Large intestine (tissue), 12 donors: ENCODE measurements at places on chromosomes 3 and 15. TPM values are rescaled to one million over a fixed set of nuclear protein-coding genes. Genes with fewer than 3 reads are reported as not detected.
A peak's percentile ranks its signal among the peaks of the same experiment; 100 is the strongest.

DNA sequence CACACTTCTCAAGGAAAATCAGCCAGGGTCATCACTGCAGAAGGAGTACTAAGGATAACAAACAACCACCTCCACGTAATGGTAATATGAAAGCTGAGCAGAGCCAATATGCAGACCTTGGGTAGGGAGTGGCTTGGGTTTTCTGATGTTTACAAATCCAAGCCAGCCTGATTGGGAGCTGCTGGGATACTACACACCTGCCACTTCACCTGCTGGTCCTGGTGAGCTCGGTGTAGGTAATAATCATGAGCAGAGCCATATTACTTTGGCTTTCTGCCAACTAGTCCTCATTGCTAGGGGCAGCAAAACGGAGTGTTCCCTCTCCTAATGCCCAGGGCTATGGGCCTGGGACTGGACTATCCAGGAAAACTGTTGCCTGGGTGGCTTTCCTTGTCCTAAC lies 433.5 kb upstream of the PPP2R3A start:
- peak; percentile 87 for DNase-seq

DNA sequence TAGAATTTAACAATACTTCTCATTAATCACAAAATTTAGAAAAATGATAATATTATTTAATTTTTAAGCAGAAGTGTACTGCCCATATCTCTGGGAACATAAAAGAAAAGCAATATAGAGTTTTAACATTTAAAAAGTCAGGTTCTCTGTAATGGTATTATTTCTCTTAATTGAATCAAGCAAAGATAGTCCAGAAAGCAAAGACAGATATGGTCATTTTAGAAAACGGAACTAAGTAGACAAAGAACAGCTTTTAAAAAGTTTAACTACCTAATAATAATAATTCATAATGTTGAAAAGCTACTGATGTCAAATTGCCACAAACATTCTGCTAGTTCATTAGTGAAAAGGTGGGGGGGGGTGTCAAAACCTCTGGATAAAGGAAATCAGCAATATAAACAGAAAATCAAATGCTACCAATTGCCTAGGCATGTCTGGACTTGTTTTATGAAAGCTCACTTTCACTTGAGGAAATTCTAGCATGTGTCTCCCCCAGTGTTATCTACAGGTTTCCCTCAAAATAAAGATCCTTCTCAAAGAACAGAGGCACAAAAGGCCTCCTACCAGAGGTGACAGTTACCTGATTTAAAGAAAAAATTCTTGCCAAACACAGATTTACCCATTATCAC lies 1.7 kb downstream of the ZMAT3 start:
- DNase-seq, result no peak

DNA sequence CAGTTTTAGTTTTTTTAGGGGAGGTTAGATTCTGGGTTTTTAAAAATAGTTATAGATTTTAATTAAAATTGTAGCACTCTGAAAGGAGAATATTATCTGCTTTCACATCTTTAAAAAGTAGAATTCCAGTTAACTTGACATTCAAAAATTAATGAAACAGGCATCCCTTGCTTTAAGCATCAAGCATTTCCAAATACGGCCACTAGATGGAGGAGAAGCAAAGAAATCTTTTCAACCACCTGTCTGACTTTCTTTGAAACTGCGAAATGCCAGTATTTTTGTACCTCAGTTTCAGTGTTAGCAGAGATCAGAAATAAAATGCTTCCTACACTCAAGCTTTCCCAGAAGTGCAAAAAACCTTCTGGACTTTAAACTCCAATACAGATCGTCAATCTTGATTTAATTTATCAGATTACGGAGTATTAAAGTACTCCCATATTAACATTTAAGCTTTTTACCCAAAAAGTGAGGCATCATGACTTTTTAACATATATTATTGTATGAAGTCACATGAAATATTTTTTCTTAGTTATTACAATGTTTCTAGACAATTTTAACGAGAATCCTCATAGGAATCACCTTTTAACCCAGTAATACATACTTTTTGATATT lies 153.3 kb downstream of the P3H2 start:
- no peak for DNase-seq

The TMEM40 gene
- 0.10 TPM for polyA plus RNA-seq
